ENCODE measurements at places on chromosomes 11 and 22.

DNA sequence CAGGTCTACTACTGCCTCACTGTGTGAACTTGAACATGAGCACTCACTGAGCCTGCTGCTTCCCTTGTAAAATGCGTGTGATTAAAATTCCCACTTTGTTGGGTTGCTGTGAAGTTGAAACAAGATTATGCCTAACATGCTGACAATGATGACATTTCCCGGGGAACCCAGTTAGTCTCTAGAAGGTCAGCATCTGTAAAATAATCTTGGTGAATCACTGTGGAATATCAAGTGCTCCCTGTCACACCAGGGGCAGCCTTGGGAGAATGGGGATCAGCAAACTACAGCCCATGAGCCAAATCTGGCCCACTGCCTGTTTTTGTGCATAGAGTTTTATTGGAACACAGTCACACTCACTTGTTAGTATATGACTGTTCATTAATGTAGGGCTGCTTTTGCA lies 335.2 kb downstream of the MIAT start:
- DNase-seq = no peak

DNA sequence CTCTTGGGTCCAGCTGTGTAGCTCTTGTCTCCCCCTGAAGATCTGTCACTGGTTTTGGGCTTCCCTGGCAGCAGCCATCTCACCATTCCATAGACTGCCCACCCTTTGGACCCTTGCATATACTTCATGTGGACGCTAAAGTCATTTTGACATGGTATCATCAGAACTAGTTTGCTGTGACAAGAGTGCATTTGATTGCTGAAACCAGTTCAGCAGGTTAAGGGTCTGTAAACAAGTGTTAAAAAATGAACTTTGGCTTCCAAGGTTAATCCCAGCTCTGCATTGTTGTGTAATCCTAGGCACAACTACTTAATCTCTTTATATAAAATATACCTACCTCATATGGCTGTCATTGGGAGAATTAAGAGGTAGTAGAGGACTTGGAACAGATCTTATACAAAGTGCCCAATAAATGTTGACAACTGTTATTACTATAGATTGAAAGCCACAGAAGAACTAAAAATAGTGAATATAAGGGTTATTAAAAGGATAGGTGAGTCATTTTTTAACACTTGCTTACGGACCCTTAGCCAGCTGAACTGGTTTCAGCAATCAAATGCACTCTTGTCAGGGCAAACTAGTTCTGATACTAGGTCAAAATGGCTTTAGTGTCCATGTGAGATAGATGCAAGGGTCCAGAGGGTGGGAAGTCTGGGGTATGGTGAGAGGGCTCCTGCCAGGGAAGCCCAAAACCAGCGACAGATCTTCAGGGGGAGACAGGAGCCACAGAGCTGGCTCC lies 29.4 kb downstream of the CCDC90B start:
- no peak for DNase-seq

- DNase-seq = no peak
Observed at GRCh38 chr11:93784935-93785360, 866 bp downstream of the MED17 start.

GRCh38 chr11:64245401-64245796 lies 1.3 kb downstream of the PPP1R14B start:
- DNase-seq = no peak

- no peak for DNase-seq
Observed at GRCh38 chr11:129729216-129729615, 86.4 kb upstream of the TMEM45B start.

- DNase-seq = no peak
Observed at GRCh38 chr11:45026835-45027234, 76.2 kb upstream of the TP53I11 start.

- DNase-seq = no peak
Observed at GRCh38 chr11:131687291-131688047, 317.1 kb downstream of the NTM start.

- no peak for DNase-seq
Observed at GRCh38 chr11:126484266-126484665, 128.8 kb downstream of the ST3GAL4 start.

DNA sequence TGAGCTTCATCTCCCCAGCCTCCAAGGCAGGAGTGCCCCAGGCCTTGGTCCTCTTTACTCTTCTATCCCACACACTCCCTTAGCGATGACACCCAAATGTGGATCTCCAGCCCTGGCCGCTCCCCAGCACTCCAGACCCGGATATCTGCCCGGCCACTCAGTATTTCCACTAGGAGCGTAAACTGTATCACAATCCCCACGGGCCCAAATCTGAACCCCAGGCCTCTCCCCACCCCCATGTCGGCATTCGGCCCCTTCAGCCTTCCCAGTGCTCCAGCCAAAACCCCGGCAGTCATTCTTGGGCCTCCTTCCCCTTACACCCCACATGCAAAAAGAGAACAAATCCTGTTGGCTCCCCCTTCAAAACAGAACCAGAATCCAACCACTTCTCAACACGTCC lies 20.8 kb downstream of the WNT11 start:
- no peak for DNase-seq

DNA sequence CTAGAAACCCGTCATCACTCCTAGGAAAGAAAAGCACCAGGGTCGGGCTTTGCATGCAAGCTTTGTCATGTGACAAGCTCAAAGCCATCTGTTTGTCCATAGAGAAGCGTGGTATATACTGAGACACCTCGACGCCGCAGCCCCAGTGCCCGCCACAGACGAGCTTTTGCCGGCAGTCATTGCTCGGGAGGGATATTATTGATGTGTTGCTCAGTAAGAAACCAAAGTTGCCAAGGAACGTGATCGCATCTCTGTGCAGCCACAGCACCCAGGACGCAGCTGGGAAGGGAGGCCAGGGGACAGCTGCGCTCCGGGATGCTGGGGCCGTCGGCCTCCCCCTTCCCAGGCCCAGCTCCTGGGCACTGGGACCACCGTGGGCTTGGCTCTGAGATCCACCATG lies 89.5 kb upstream of the KCNQ1OT1 start:
- no peak for DNase-seq

- DNase-seq = no peak
Observed at GRCh38 chr22:27628341-27628740, 173.2 kb downstream of the MN1 start.

GRCh38 chr11:133441964-133442660 lies 90.2 kb downstream of the OPCML start:
- DNase-seq = no peak

DNA sequence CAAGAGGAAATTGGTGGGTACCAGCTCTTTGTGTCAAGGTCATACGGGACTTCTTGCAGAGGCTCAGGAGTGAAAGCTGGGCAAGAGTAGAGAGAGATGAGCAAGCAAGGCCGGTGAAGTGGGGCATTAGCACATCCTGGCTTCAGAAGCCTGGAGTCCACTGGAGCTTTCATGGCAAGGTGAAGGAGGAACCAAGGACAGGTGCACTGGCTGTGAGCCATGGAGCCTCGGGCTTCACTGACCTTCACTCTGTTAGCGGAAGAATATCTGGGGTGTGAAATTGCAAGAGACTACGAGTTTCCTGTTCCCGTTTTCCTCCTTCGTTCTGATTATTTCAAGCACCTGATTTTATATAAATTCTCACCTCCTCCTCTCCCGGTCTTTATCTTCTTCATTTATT lies 25.9 kb upstream of the ST14 start:
- no peak for DNase-seq

DNA sequence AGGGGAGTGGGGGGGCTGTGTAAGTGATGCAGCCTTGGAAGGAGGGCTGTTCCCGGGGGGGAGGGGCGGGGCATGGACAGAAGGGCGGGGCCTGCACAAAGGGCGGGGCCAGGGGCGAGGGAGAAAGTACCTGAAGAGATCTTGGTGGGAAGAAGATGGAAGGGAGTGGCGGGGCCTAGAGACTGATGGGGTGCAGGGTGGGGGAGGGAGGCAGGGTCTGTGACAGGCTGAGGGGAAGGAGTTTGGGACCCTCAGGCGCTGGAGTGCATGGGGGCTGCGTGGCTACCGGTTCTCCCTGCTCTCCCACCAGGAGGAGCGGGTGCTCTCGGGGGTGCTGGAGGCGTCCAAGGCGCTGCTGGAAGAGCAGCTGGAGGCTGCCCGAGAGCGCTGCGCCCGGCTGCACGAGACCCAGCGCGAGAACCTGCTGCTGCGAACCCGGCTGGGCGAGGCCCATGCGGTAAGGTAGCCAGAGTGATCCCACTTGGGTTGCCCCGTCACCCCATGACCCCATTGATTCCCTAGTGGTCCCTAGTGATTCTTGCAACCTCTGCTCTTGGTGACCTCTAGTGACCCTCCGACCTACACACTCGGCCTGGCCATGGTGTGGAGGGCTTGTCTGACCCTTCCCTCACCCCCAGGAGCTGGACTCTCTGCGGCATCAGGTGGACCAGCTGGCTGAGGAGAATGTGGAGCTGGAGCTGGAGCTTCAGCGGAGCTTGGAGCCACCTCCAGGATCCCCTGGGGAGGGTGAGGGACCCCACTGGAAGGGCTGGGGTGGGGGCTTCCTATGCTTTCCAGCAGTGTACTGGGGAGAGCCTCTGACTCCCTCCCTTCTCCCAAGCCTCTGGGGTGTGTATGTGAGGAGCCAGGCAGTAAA lies 3.1 kb downstream of the CCDC88B start:
- DNase-seq = no peak
